Activated CD4-positive, alpha-beta T cell treated with anti-CD3 and anti-CD28 coated beads, Interleukin-2, amount 10 ng/mL, durations not matched to agents 24 days and 14 days (primary cell): ENCODE measurements at places on chromosomes 1 and 21. TPM values are rescaled to one million over a fixed set of nuclear protein-coding genes. Genes with fewer than 3 reads are reported as not detected.

DNA sequence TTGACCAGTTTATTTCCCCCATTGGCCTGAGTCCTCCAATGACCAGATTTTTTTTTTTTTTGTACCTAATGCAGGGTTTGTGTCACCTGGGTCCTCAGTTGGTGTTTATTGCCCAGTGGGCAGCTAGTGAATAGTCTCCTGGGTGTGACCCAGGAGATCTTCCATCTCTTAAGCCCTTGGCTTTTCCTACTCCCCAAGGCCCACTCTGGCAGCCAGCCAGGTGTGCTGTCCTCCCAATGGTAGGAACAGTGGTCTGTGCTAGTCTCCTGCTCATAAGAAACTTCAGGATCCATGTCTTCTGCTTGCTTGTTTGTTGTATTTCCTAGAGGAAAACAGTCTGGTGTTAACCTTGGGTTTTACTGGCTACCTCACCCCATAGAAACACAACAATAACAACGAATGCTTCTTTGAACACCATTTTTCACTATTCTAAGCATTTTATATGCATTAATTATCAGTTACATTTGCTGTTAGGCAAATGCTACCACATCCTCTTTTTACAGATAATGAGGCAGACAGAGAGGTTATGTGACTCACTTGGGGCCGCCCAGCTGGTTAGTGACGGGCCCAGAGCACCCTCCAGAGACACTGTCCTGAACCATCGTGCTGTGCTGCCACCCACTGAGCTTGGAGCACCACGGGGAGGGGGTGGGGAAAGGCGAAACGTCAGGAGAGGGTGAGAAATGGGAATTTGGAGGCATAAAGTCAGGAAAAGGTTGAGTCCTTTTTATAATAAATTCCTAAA is 107.5 kb downstream of the HIVEP3 start:
- H3K4me3 ChIP-seq = peak overlapping the region; percentile 54
- H3K27ac ChIP-seq = peak overlapping the region; percentile 81
- no peaks in the 10 kb centered on the region for H3K27me3 ChIP-seq

DSCAM gene
- not detected in 2 replicates for total RNA-seq

GRCh38 chr1:94832446-94832845 is 12.3 kb downstream of the SLC44A3 start:
- no peaks in the 10 kb centered on the region for H3K36me3 ChIP-seq
- peaks cover 35% of the 10 kb centered on the region for H3K27me3 ChIP-seq
- H3K27ac ChIP-seq = no peak overlapping the region
- no peaks in the 10 kb centered on the region for H3K4me1 ChIP-seq
- no peak for DNase-seq

- DNase-seq = no peak
- no peak overlapping the region for H3K4me3 ChIP-seq
- no peaks in the 10 kb centered on the region for H3K36me3 ChIP-seq
- no peak overlapping the region for H3K27ac ChIP-seq
- H3K27me3 ChIP-seq = peaks cover 18% of the 10 kb centered on the region
- no peaks in the 10 kb centered on the region for H3K4me1 ChIP-seq
Observed at GRCh38 chr1:38686167-38686926, 173.2 kb downstream of the RRAGC start.

TNFSF4 gene
- total RNA-seq = 1.7 and 1.9 TPM in 2 replicates

FCGR3B gene
- total RNA-seq = not detected in 2 replicates

RBM11 gene
- 0.84 and 1.4 TPM in 2 replicates for total RNA-seq

KCNT2 gene
- total RNA-seq = not detected in 2 replicates

TDRD10 gene
- total RNA-seq = not detected in 2 replicates

- H3K36me3 ChIP-seq = peaks cover 2% of the 10 kb centered on the region
- no peak overlapping the region for H3K27ac ChIP-seq
- H3K27me3 ChIP-seq = no peaks in the 10 kb centered on the region
Observed at GRCh38 chr1:155889566-155889965, 21.6 kb downstream of the RIT1 start.

- no peaks in the 10 kb centered on the region for H3K27me3 ChIP-seq
Observed at GRCh38 chr1:10475510-10475909, 760 bp downstream of the PEX14 start.

TMEM82 gene
- not detected in 2 replicates for total RNA-seq

GRCh38 chr1:64212031-64212430 is 8.6 kb downstream of the UBE2U start:
- H3K27ac ChIP-seq = no peak overlapping the region
- no peaks in the 10 kb centered on the region for H3K36me3 ChIP-seq
- peaks cover 37% of the 10 kb centered on the region for H3K27me3 ChIP-seq
- no peak for DNase-seq

DNA sequence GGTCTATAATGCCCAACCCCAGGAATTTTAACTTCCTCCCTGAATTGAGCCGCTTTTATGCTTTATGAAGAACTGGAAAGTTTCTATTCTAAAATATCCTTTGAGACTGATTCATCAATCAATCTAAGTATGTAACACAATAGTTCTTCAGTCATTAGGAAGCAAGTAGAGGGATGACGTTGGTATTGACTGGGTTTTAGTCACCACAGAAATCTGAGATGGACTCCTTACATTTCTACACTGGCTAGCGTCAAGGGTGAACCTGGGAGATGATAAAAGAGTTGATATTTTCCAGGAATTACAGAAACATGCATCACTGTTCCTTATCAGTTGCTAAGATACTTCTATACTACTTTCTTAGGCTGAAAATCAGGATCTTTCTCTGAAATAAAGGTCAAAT is 308.0 kb downstream of the HMCN1 start:
- no peaks in the 10 kb centered on the region for H3K4me1 ChIP-seq
- no peaks in the 10 kb centered on the region for H3K36me3 ChIP-seq

S1PR1 gene
- 49.5 and 51.2 TPM in 2 replicates for total RNA-seq

DNA sequence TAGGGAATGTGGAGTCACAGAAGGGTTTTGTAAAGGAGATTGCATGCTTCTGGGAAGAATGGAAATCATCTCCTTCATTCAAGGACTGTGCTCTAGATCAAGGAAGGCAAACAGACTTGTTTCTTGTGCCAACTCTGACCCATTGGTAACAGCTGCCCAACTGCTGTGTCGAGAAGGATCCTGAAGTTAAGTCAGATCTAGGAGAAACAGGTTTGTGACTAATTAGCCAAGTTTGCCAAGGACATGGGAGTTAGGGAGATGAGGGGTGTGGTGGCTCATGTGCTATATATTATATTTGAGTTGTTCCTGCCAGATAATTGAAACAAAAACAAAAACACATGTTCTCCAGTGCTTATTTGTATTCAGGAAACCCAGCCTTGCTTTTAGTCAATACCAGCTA is 251.2 kb upstream of the USP24 start:
- no peak for DNase-seq
- peaks cover 2% of the 10 kb centered on the region for H3K27me3 ChIP-seq
- H3K4me3 ChIP-seq = no peak overlapping the region
- no peak overlapping the region for H3K27ac ChIP-seq
- no peaks in the 10 kb centered on the region for H3K36me3 ChIP-seq
- no peaks in the 10 kb centered on the region for H3K4me1 ChIP-seq

DNA sequence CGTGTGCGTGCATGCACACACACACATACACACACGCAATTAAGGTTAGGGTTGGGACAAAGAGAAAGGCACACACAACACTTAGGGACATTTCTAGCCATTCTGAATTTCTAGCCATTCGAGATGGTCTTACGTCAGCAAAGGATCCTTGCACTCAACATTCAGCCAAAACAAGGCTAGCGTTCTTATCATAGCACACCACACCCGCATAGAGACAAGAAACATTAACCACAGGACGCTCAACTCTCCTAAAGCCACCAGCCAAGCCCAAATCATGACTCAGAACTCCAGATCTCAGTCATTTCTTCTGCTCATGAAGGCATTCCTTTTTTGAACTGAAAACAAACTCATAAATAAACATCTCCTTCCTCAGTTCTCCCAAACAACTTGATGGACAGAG is 106.8 kb downstream of the LMO4 start:
- H3K36me3 ChIP-seq = no peaks in the 10 kb centered on the region
- DNase-seq = no peak
- H3K27ac ChIP-seq = no peak overlapping the region
- peaks cover 14% of the 10 kb centered on the region for H3K27me3 ChIP-seq
- H3K4me3 ChIP-seq = no peak overlapping the region
- peaks cover 6% of the 10 kb centered on the region for H3K4me1 ChIP-seq

GRCh38 chr1:21355956-21356355 is 65.7 kb upstream of the ECE1 start:
- H3K27me3 ChIP-seq = peaks cover 9% of the 10 kb centered on the region
- no peak overlapping the region for H3K4me3 ChIP-seq
- no peak overlapping the region for H3K27ac ChIP-seq

GRCh38 chr1:75632350-75632949 is 21.5 kb upstream of the SLC44A5 start:
- no peaks in the 10 kb centered on the region for H3K36me3 ChIP-seq
- no peaks in the 10 kb centered on the region for H3K4me1 ChIP-seq
- peaks cover 5% of the 10 kb centered on the region for H3K27me3 ChIP-seq

- H3K36me3 ChIP-seq = no peaks in the 10 kb centered on the region
- no peak overlapping the region for H3K4me3 ChIP-seq
- H3K27ac ChIP-seq = no peak overlapping the region
- peaks cover 11% of the 10 kb centered on the region for H3K4me1 ChIP-seq
Observed at GRCh38 chr1:30781906-30782305, 24.3 kb upstream of the LAPTM5 start.

DNA sequence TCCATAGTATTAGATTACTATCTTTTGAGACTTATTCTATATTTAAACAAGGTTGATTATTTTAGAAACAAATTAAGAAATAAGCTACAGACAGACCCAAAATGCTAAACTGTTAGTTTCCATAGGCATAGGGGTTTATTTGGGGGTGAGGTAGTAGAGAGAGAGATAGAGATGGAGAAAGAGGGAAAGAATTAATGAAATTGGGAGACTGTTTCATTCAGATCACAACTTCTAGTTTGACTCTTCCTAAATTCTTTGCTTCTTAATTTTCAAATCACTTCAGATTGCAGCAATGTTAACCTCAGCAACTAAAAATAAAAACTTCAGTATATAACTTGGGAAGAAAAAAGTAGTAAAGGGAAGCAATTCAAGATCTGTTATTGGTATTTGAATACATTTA is 3.4 kb downstream of the JUN start:
- H3K27ac ChIP-seq = no peak overlapping the region
- peaks cover 32% of the 10 kb centered on the region for H3K36me3 ChIP-seq
- peaks cover 29% of the 10 kb centered on the region for H3K4me1 ChIP-seq
- peak overlapping the region; percentile 97 for H3K4me3 ChIP-seq

GRCh38 chr1:19617376-19617775 is 26.7 kb upstream of the NBL1 start:
- H3K27ac ChIP-seq = no peak overlapping the region
- no peak for DNase-seq
- no peak overlapping the region for H3K4me3 ChIP-seq
- H3K36me3 ChIP-seq = peaks cover 27% of the 10 kb centered on the region
- no peaks in the 10 kb centered on the region for H3K27me3 ChIP-seq

- DNase-seq = no peak
- H3K27ac ChIP-seq = no peak overlapping the region
- peaks cover 3% of the 10 kb centered on the region for H3K27me3 ChIP-seq
- no peak overlapping the region for H3K4me3 ChIP-seq
- no peaks in the 10 kb centered on the region for H3K4me1 ChIP-seq
Observed at GRCh38 chr1:236316437-236316836, 34.7 kb upstream of the ERO1B start.

DNA sequence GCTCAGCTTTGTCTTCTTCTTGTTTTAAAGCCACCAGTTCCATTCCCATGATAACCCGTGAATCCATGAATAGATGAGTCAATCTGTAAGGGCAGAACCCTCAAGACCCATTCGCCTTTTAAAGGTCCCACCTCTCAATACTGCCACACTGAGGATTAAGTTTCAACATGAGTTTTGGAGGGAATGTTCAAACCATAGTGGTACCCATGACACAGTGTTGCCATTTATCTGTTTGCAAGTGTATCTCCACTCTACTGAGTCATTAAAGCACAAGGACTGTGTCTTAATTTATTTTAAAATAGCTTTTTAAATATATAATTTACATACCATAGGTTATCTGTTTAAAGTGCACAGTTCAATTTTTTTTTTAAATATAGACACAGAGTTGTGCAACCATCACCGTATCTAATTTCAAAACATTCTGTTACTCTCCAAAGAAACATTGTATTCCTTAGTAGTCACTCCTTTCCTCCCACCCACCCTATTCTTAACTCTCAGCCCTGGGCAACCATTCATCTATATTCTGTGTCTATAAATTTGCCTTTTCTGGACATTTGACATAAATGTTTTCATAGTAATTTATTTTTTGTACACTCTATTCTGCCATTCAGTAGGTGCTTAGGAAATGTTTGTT is 4.8 kb upstream of the IL24 start:
- peaks cover 59% of the 10 kb centered on the region for H3K4me1 ChIP-seq
- no peak for DNase-seq
- no peak overlapping the region for H3K27ac ChIP-seq

- no peak overlapping the region for H3K27ac ChIP-seq
- peaks cover 7% of the 10 kb centered on the region for H3K27me3 ChIP-seq
- no peaks in the 10 kb centered on the region for H3K36me3 ChIP-seq
- no peak overlapping the region for H3K4me3 ChIP-seq
- no peak for DNase-seq
- H3K4me1 ChIP-seq = peaks cover 14% of the 10 kb centered on the region
Observed at GRCh38 chr1:99751877-99752504, 14.4 kb downstream of the FRRS1 start.

DNA sequence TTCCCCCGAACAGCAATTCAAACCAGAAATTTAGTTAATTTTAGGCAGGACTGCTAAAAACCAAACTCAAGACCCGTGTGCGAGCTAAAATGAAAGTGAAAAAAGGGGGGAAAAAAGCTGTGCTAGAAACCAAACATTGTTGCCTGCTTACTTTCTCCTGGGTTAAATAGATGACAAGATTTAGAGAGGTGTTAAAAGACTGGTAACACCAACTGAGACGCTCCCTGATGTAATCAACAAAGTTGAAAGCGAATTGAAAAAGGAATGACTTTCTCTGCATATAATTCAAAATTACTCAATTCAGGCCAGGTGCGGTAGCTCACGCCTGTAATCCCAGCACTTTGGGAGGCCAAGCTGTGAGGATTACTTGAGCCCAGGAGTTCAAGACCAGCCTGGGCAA is 6.8 kb downstream of the CDCA8 start:
- H3K36me3 ChIP-seq = peaks cover 70% of the 10 kb centered on the region
- H3K4me1 ChIP-seq = peaks cover 18% of the 10 kb centered on the region
- no peaks in the 10 kb centered on the region for H3K27me3 ChIP-seq
- no peak overlapping the region for H3K4me3 ChIP-seq
- H3K27ac ChIP-seq = peak overlapping the region; percentile 71

LAMB3 gene
- 20.3 and 21.0 TPM in 2 replicates for total RNA-seq

OPRD1 gene
- total RNA-seq = 0.09 TPM in 1 of 2 replicates, not detected in the other

- H3K27me3 ChIP-seq = no peaks in the 10 kb centered on the region
- no peak overlapping the region for H3K4me3 ChIP-seq
- no peak overlapping the region for H3K27ac ChIP-seq
- H3K4me1 ChIP-seq = no peaks in the 10 kb centered on the region
- H3K36me3 ChIP-seq = no peaks in the 10 kb centered on the region
- DNase-seq = no peak
Observed at GRCh38 chr1:246165826-246166709, 341.0 kb downstream of the SMYD3 start.

LIPI gene
- not detected in 2 replicates for total RNA-seq

DDAH1 gene
- total RNA-seq = not detected in 2 replicates

REN gene
- total RNA-seq = not detected in 2 replicates
